ENCODE measurements at places on chromosomes 6 and 20. TPM values are rescaled to one million over a fixed set of nuclear protein-coding genes. Genes with fewer than 3 reads are reported as not detected.

The CHRNA4 gene
- polyA plus RNA-seq: 2.7 TPM

The PRPH2 gene
- polyA plus RNA-seq: 0.21 TPM

The MYCT1 gene
- polyA plus RNA-seq: 1.9 TPM

The THBD gene
- 0.10 TPM for polyA plus RNA-seq

The TRDN gene
- 104 TPM for polyA plus RNA-seq

The KHDRBS2 gene
- polyA plus RNA-seq: 3.2 TPM

DNA sequence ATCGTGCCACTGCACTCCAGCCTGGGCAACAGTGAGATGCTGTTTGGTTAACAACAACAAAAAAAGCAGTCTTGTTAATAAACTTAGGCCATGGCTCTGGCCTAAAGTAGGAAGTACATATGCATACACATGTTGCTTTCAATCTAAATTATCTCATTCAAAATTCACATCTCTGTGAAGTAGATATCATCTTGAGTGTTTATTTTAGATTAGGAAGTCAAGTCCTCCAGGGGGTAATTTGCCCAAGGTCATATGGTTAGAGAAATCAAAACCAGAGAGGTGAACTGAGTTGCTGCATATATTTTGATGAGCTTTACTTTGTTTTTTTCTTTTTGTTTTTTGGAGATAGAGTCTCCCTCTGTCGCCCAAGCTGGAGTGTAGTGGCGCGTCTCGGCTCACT, 52.8 kb downstream of the B4GALT5 start:
- peaks cover 66% of the 10 kb centered on the region for H3K4me1 ChIP-seq
- H3K36me3 ChIP-seq: no peaks in the 10 kb centered on the region
- DNase-seq: no peak

DNA sequence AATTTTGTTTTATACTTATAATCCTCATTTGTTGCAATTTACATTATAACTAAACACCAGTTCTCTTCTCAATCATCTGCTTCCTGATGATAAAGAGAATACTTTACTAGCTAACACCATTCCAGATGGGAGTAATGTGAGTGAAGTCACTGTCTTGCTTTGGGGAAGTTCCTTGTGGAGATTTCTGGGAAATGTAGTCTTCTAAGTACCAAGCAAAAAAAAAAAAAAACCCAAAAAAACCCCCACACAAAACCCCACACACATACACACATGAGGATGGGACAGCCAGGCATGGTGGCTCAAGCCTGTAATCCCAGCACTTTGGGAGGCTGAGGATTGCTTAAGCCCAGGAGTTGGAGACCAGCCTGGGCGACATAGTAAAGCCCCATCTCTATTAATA, 2.2 kb upstream of the SNPH start:
- H3K36me3 ChIP-seq: no peaks in the 10 kb centered on the region
- no peak overlapping the region for H3K4me3 ChIP-seq
- peaks cover 15% of the 10 kb centered on the region for H3K4me1 ChIP-seq
- H3K27ac ChIP-seq: no peak overlapping the region
- H3K27me3 ChIP-seq: peaks cover 11% of the 10 kb centered on the region

DNA sequence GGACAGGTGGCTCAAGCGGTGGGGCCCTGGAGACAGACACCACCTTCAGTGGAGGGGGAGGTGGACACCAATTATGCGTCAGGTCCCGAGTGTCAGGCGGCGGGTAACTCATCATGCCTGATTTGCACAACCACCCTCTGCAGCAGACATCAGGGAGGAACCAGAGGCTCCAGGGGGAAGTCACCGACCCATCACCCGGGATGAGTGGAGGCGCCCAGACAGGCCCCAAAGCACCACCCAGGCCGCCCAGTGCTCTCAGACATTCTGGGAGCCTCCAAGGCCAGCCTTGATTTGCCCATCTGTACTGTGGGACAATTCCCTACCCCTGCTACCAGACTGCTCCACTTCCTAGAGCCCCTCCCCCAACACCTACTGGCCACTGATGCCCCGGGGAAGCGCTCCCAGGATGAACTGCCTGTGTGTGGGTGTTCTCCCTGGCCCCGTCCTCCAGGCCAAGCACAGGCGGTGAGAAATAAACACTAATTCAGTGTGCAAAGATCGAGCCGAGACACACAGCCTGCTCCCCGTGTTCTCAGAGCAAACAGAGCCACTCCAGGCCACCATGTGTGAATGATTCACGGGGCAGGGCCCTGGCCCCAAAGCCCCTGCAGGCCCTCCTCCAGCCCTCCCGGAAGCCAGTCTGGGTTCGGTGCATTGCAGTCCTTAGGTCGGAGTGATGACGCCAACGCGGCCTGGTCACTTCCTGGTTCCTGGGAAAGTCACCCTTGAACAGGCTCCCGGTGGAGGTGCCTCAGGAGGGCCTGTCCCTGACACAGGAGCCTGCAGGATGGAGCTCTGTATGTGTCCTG, 107.2 kb downstream of the ASXL1 start:
- H3K4me3 ChIP-seq: no peak overlapping the region
- peaks cover 40% of the 10 kb centered on the region for H3K4me1 ChIP-seq
- no peaks in the 10 kb centered on the region for H3K36me3 ChIP-seq
- H3K27ac ChIP-seq: peak overlapping the region; percentile 74

GRCh38 chr6:105935416-105935815, 150.7 kb upstream of the PRDM1 start:
- no peaks in the 10 kb centered on the region for H3K27me3 ChIP-seq
- no peak overlapping the region for H3K27ac ChIP-seq
- H3K4me1 ChIP-seq: no peaks in the 10 kb centered on the region
- no peak for DNase-seq
- no peaks in the 10 kb centered on the region for H3K36me3 ChIP-seq
- no peak overlapping the region for H3K4me3 ChIP-seq

- H3K27ac ChIP-seq: no peak overlapping the region
- H3K36me3 ChIP-seq: no peaks in the 10 kb centered on the region
- peaks cover 14% of the 10 kb centered on the region for H3K4me1 ChIP-seq
- H3K27me3 ChIP-seq: peaks cover 17% of the 10 kb centered on the region
- no peak for DNase-seq
These were observed 95.5 kb downstream of the PRND start for GRCh38 chr20:4817230-4817671.

GRCh38 chr20:34824806-34825529, 483 bp downstream of the NCOA6 start:
- no peak overlapping the region for H3K27ac ChIP-seq
- H3K27me3 ChIP-seq: no peaks in the 10 kb centered on the region
- peak overlapping the region; percentile 71 for H3K4me3 ChIP-seq
- peaks cover 11% of the 10 kb centered on the region for H3K4me1 ChIP-seq
- peak; percentile 88 for DNase-seq

- H3K27me3 ChIP-seq: no peaks in the 10 kb centered on the region
- DNase-seq: no peak
- H3K27ac ChIP-seq: no peak overlapping the region
- H3K4me1 ChIP-seq: no peaks in the 10 kb centered on the region
- no peaks in the 10 kb centered on the region for H3K36me3 ChIP-seq
These were observed 22.3 kb downstream of the FAM50B start for GRCh38 chr6:3871515-3871914.

DNA sequence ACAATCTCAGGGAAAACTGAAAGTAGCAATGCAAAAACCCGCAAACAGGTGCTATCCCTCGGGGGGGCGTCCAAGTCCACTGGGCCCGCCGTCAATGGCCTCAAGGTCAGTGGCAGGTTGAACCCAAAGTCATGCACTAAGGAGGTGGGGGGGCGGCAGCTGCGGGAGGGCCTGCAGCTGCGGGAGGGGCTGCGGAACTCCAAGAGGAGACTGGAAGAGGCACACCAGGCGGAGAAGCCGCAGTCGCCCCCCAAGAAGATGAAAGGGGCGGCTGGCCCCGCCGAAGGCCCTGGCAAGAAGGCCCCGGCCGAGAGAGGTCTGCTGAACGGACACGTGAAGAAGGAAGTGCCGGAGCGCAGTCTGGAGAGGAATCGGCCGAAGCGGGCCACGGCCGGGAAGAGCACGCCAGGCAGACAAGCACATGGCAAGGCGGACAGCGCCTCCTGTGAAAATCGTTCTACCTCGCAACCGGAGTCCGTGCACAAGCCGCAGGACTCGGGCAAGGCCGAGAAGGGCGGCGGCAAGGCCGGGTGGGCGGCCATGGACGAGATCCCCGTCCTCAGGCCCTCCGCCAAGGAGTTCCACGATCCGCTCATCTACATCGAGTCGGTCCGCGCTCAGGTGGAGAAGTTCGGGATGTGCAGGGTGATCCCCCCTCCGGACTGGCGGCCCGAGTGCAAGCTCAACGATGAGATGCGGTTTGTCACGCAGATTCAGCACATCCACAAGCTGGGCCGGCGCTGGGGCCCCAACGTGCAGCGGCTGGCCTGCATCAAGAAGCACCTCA, 166.3 kb downstream of the DTNBP1 start:
- H3K27me3 ChIP-seq: no peaks in the 10 kb centered on the region
- DNase-seq: no peak
- H3K4me1 ChIP-seq: peaks cover 25% of the 10 kb centered on the region
- peak overlapping the region; percentile 78 for H3K27ac ChIP-seq

DNA sequence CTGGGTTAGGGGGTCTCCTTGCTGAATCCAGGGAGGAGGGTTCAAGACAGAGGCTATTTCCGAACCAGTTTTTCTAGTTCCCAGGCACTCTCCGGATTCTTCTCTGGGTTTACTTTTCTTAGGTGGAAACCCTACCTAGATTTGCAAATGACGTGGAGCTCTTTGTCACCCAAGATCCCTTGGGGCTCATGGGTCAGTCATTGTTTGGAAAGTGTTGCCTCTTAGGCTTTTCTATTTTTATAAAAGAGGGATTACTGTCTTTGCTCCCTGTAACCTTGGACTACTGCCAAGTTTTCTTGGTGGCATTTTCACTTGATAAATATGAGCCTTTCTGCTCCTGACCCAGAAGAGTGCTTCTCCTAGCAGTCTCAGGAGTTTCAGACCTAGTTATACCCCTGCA, 33.6 kb downstream of the FAM209B start:
- H3K4me3 ChIP-seq: no peak overlapping the region
- no peak for DNase-seq
- H3K27me3 ChIP-seq: no peaks in the 10 kb centered on the region
- no peaks in the 10 kb centered on the region for H3K4me1 ChIP-seq
- no peak overlapping the region for H3K27ac ChIP-seq
- no peaks in the 10 kb centered on the region for H3K36me3 ChIP-seq

- no peaks in the 10 kb centered on the region for H3K27me3 ChIP-seq
- H3K36me3 ChIP-seq: no peaks in the 10 kb centered on the region
- no peak overlapping the region for H3K4me3 ChIP-seq
- H3K27ac ChIP-seq: no peak overlapping the region
These were observed 121.1 kb downstream of the GMDS start for GRCh38 chr6:2124260-2124709.

- no peaks in the 10 kb centered on the region for H3K4me1 ChIP-seq
- no peak overlapping the region for H3K27ac ChIP-seq
- H3K36me3 ChIP-seq: no peaks in the 10 kb centered on the region
- H3K4me3 ChIP-seq: no peak overlapping the region
These were observed 55.1 kb downstream of the CEBPB start for GRCh38 chr20:50245498-50246366.

GRCh38 chr6:142850679-142851423, 94.1 kb downstream of the HIVEP2 start:
- no peak overlapping the region for H3K27ac ChIP-seq
- DNase-seq: no peak
- H3K4me1 ChIP-seq: peaks cover 35% of the 10 kb centered on the region
- no peaks in the 10 kb centered on the region for H3K36me3 ChIP-seq

GRCh38 chr20:35466856-35467255, 11.5 kb downstream of the CEP250 start:
- peaks cover 9% of the 10 kb centered on the region for H3K36me3 ChIP-seq
- H3K4me1 ChIP-seq: no peaks in the 10 kb centered on the region
- DNase-seq: no peak
- no peak overlapping the region for H3K27ac ChIP-seq
- no peaks in the 10 kb centered on the region for H3K27me3 ChIP-seq

Measured in GM23338 (cell line).